ENCODE measurements at places on chromosomes 16 and 17. TPM values are rescaled to one million over a fixed set of nuclear protein-coding genes. Genes with fewer than 3 reads are reported as not detected.

Gene MGAT5B
- total RNA-seq = not detected

Gene PDP2
- 7.1 TPM for total RNA-seq

Gene CCNF
- 6.8 TPM for total RNA-seq

Gene SERPINF2
- total RNA-seq = 0.69 TPM

DNA sequence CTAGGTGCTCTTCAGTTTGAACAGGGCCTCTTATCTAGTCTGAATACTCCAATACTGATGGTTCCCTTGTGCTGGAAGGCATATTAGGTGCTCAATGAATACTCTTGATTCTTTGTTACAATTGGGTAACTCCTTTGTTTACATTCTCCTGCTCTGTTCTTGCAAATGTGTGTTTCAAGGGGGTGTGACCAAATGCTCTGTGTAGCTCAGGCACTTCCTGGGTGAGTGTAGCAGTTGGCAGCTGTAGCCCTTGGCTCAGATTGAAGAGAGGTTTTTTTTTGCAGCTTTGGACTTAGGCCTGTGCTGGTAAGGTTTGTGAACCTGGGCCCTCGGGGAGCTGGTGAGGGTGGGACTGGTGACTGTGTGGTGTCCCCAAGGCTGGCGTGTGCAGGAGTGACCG is 20.2 kb downstream of the TBCD start:
- H3K4me3 ChIP-seq = no peak overlapping the region
- H3K36me3 ChIP-seq = peaks cover 33% of the 10 kb centered on the region
- peaks cover 7% of the 10 kb centered on the region for H3K4me1 ChIP-seq
- H3K27ac ChIP-seq = no peak overlapping the region
- no peaks in the 10 kb centered on the region for H3K27me3 ChIP-seq

DNA sequence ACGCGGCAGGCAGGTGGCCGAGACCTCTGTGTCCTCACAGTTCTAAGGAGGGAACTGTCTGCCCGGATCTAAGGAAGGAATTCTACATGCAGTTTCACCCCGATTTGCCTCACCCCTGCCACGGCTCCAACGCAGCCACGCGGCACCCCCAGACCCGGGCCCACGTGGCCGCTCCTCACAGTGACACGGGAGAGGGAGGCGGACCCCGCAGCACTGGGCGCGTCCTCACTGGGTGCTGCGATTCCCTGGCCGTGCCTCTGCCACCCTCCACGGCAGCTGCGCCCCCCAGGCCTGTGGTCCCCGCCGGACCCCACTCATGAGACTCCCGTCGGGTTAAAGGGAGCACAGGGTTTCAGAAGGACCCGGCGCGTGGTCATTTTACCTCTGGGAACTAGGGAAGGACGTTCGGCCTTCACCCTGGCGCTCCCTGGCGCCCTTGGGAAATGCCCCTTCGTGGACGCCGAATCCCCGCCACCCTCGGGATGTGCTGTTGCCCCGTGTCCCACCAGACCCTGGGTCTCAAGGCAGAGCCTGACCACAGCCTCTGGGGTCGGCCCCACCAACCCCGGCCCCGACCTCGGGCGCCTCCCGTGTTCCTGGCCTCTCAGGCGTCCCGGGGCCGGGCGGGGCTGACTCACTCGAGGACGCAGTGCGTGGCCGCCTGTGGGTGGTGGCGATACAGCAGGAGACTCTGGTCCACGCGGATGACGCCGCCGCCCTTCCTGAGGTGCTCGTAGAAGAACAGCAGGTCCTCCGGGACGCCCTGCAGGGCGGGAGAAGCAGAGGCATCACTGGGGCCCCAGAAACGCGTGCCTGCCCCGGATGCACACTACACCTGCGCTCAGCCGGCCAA is 118.8 kb upstream of the METRNL start:
- H3K27ac ChIP-seq = no peak overlapping the region
- no peaks in the 10 kb centered on the region for H3K27me3 ChIP-seq
- H3K36me3 ChIP-seq = no peaks in the 10 kb centered on the region

Measured in CD4-positive, CD25-positive, alpha-beta regulatory T cell (primary cell).